Stimulated activated CD4-positive, alpha-beta T cell treated with anti-CD3 and anti-CD28 coated beads, TNF-alpha, amount 100 ng/mL, for 1 hour (primary cell): ENCODE measurements at places on chromosomes 4 and X.

- DNase-seq = no peak
Observed at GRCh38 chrX:30863974-30864373, 25.1 kb downstream of the TAB3 start.

DNA sequence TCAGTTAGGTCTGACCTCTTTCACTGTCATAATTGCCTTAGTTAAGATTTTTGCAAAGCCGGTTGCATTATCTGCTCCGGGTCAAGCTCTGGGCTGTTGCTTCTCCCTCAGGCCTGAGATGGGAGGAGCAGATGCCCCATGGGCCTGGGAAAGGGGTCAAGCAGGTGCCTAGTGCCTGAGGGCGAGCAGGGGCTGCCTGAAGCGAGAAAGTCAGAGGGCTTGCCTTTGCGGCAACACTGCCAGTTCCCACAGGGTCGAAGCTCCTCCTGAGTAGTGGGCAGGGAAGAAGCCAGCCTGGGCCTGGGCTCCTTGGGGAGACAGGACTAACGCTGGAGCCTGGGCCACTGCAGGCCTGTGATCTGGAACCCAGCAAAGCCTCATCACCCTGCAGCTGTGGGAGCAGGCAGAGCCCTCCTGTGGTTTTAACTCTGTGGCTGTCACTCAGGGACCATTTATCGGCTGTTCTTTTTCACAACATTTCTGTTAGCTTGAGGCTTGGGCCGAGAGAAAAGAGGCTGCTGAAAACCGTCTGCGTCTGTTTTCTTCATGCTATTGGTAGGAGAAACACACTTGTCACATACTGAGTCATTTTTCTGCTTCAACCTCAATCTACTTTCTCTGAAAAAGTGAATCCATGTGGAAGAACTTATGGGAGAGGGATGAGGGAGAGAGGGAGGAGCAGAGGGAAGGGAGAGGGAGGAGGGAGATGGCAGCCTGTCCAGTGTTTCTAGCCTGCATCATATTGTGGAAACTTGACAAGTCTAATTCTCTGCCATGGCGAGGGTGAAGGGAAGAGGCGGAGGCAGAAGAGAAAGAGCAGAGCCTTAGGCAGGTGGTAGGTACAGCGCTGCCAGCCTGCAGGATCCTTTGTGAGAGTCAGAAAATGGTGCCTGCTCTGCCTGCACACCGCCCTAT lies 68.4 kb downstream of the RHOH start:
- DNase-seq = no peak

GRCh38 chr4:38944440-38944839 lies 76.8 kb downstream of the FAM114A1 start:
- no peak for DNase-seq

GRCh38 chrX:97132664-97133415 lies 249.1 kb downstream of the RPA4 start:
- no peak for DNase-seq

GRCh38 chrX:40459571-40460158 lies 121.1 kb upstream of the ATP6AP2 start:
- DNase-seq = no peak

GRCh38 chr4:25861951-25862410 lies 807 bp downstream of the SEL1L3 start:
- no peak for DNase-seq
